Activated CD8-positive, alpha-beta memory T cell treated with anti-CD3 and anti-CD28 coated beads for 1 hour (primary cell): ENCODE measurements at places on chromosomes 3 and 15.

GRCh38 chr3:143806038-143806437, 42.2 kb downstream of the SLC9A9 start:
- no peak for DNase-seq

DNA sequence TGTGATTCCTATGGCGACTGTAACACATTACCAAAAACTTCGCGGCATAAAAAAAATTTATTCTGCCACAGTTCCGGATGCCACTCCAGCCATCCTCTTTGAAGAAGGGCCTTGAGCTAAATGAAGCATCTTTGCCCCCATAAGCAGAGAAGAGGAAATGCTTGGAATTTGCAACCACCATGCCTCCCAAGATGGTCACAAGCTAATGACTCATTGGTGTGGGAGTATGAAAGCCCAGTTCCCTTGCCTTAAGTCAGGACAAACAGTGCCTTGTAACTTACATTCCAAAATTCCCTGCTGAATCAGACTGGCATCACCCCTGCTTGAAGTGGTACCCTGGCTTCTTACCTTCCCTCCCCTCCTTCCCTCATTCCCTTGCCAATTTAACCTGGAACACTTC, 1077.4 kb downstream of the EPHA3 start:
- no peak for DNase-seq

- no peak for DNase-seq
Observed at GRCh38 chr15:61680260-61681037, 379.8 kb downstream of the VPS13C start.

DNA sequence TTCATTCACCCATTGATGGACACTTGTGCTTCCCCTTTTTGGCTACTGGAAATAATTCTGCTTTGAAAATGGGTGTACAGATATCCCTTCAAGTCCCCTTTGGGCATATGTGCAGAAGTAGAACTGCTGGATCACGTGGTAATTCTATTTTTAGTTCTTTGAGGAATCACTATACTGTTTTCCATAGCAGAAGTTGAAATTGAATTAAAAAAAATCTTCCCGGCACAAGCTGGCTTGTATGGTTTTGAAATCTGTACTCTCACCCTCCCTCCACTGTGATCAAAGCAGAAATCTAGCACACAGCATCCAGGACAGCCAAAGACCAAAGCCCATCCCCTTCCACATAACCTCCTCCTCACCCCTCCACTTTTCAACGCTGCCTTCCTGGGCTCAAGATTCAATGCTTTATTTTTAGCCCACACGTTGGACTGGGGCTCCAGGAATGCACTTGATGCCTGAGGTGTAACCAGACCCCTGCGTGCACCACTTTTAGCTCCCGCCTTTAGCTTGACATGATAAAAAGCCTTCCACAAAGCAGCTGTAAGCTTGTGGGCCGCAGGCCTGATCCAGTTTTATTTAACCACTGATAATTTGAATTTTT, 29.9 kb downstream of the TMEM40 start:
- DNase-seq = no peak

DNA sequence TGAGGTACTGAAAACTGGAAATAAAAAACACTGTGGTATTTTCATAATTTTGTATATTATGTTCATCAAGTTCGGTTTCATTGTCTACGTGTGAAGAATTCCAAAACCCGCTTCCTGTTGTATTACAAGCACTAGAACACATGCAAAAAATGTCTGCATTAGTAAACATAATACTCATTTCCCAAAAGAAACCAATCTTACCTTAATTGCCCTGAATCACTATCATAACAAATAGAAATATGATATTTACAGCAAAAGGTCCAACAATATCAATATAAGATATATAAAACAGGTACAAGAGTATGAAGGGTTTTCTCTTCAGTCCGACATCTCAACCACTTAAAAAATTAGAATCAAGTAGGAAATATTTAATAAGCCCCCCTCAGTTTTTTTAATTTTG, 26.3 kb upstream of the GP5 start:
- no peak for DNase-seq

DNA sequence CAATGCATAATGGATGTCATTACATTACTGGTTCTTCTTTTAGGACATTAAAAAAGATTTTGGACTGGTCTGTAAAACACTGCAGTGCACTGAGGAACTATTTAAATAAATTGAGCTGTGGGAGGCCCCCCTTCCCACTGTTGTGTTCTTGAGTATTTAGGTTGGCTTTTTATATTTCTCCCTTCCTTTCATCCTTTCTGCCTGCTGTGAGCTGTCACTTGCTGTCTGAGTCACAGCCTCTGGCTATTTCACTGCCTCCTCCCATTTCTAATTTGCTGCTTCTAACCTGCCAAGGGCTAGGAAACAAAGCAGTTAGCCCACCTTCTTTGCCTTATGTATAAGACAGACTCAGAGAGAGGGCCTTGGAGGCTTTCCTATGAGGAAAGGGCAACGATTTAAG, 89.0 kb upstream of the FNDC3B start:
- DNase-seq = no peak

- no peak for DNase-seq
Observed at GRCh38 chr3:190001426-190001825, 119.3 kb downstream of the P3H2 start.

GRCh38 chr3:169746924-169747323, 17.9 kb downstream of the TERC start:
- no peak for DNase-seq

DNA sequence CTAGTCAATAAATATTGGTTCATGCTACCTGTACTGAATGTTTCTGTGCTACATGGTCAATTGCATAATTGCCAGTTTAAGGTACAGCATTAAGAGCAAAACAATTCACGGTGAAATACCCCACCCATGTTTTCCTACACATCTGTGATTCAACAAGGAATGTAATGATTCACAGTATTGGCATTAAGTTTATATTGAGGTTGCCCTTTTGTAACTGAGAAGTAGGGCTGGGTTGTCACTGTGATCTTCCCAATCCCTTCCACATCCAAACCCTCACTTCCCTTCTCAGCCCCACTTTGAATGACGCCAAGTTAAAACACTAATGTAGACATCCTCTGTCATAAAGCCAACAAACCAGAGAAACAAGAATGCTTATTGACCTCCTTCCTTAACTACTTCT, 112.0 kb upstream of the TJP1 start:
- DNase-seq = no peak

- DNase-seq = no peak
Observed at GRCh38 chr15:61029082-61029481, 200.0 kb downstream of the RORA start.

DNA sequence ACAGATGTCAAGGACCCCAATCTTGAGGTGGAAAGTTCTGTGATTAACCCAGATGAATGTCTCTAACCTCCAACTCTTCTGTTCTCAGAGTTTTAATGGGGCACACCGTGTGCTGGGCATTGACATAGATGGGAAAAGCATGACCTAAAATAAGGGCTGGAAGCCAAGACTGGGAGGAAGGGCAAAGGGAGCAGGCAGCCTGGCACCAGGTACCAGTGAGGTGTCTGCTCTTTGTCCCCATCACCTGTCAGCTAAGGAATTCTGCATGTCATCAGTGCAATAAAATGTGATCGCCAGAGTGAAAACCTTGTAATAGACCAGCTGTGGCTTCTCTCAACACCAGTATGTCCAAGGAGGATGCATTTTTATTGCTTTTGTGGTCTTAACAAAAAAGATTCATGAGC, 143.5 kb upstream of the TPM1 start:
- DNase-seq = no peak

DNA sequence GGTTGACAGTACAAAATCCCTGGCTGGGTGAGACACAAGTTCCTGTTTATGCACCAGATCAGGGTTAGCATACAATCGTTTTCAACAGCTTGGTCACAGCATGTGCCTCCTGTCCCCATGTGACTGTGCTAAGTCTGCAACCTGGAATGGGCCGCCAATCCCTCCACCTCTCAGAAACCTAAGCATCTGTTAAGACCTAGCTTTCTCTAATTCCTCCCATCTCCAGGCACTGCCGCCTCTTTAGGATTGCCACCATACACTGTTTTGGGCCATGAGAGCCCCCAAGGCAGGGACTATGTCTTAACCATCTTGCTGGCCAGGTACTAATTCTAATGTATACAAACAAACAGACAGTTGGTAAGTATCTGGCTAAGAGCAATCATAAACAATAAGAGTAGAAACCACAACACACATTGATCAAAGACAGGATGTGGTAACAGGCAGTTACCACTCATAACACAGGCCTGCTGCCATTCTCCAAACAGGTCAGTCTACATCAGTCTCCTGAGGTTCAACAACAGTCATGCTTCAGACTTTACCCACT, 25.6 kb downstream of the SEC22C start:
- DNase-seq = no peak

- DNase-seq = no peak
Observed at GRCh38 chr3:57889807-57890206, 118.4 kb upstream of the FLNB start.

DNA sequence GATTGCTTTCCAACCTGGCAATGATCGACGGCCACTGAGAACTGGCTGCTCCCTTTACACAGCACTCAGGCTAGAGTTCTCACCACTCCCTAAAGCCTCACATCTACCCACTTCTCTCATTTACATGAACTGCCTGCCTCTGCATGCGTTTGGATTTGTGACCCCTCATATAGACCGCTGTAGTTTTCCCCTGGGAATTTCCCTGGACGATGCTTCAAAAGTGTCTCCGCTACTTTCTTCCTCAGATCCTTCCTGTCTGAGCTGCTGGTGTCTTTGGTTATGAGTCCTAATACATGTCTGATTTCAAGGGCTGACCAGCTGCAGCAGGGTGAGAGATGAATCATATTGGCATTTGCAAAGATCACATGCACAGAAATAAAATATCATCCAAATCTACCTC, 116.7 kb upstream of the ETV5 start:
- DNase-seq = no peak

- DNase-seq = no peak
Observed at GRCh38 chr3:112857526-112857925, 10.9 kb upstream of the CD200R1L start.

DNA sequence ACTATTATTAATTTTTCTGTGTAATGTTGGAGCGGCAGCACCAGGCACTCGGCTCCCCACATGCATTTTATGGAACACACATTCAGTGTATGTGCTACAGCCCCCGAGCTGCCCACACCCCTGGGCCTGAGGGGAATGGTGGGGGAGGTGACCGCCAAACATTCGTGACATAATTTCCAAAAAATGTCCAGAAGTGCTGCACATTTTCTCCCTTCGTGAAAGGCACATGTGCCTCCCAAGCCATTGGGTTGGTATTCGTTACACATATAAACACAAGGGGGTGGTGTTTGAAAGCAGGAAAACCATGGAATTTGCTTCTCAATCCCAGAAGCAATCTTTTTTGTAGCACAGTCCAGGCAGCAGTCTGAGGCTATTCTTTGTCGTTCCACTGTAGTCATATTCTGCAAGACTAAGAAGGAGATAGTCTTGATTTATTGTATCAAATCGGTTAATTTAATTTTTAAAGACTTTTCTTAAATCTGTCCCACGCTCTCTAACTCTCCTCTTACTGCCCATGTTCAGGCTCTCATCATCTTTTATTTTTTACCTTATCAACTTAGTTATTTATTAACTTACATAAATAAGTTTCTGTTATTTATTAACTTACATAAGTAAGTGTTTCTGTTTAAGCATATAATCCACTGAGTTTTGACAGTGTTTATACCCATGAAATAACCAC, 39.2 kb upstream of the POLR2M start:
- DNase-seq = no peak

DNA sequence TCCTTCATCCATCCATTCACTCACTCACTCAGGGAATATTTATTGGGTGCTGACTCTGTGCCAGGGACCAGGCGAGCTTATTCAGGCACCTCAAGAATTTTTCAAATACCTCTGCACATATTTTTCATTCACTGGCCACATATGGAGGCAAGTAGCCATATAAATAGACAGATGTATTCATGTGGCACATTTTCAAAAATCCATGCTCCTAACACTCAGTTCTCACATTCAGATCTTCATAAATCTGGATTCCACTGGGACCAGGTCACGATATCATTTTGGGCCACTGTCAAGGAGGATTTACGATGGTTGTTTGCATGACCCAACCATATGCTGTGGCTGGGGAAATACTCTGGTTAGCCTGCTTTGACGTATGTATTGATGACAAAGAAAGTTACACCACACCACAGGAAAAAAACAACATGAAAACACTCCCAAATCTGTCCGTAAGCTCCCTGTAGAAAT, 241.8 kb upstream of the LRTM1 start:
- no peak for DNase-seq

DNA sequence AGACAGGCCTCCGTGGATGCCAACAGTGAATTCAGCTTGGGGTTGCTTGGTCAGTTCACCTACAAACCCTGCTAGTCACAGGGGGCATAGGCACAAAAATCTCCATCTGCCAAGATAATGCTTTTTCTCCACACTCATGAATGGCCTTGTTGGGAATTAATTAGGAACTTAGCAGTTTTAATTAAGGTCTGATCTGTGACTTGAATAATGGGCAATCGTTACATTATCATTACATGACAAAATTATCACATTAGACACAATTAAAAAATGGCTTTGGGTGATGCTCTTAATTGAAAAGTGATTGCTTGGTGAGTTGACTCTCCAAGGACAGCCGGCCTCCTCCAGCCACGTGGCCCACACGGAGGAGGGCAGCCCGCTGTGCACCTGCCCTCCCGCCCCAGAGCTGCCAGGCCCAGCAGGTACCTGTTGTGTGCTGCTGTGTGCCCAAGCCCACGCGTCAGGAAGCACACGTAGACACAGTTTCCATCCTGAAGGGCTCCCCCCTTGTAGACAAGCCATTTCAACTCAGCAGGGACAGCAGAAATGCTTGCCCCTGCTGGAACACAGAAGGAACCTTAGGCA, 274.2 kb downstream of the OCA2 start:
- DNase-seq = no peak

DNA sequence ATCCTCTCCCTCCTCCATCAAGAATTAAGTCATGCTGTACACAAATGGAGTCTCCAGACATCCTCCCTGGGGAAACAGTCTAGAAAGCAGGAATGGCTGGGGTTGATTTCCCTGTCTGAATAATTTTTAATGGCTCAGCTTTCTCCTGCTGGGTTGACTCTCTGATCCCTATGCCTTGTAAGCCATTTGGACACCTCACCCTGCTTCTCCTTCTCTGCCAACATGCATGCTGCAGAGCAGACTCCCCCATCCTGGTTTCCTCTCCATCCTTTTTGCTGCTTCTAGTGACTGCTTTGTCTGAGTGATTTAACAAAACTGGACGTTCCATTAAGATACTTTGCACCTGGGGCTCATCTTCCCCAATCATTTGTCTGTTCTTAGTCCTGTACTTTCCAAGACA, 22.2 kb downstream of the SV2B start:
- no peak for DNase-seq
